ENCODE measurements at places on chromosomes 12 and 14. TPM values are rescaled to one million over a fixed set of nuclear protein-coding genes. Genes with fewer than 3 reads are reported as not detected.

Gene SLC41A2
- total RNA-seq, result 66.5 TPM

Gene ST8SIA1
- 17.4 TPM for total RNA-seq

Gene OTOGL
- total RNA-seq, result 0.11 TPM

Gene DTX3
- 11.2 TPM for total RNA-seq

Gene AGAP2
- 0.11 TPM for total RNA-seq

Gene LMBR1L
- total RNA-seq, result 38.4 TPM

Gene ATP2B1
- total RNA-seq, result 58.8 TPM

Gene CMTM5
- 0.22 TPM for total RNA-seq

Gene FAM222A
- 0.39 TPM for total RNA-seq

Gene EMC9
- 9.5 TPM for total RNA-seq

Gene MARCHF9
- 1.2 TPM for total RNA-seq

Gene TMEM63C
- not detected for total RNA-seq

Gene ALG10
- total RNA-seq, result 9.8 TPM
